ENCODE measurements at places on chromosomes 7 and 10.

DNA sequence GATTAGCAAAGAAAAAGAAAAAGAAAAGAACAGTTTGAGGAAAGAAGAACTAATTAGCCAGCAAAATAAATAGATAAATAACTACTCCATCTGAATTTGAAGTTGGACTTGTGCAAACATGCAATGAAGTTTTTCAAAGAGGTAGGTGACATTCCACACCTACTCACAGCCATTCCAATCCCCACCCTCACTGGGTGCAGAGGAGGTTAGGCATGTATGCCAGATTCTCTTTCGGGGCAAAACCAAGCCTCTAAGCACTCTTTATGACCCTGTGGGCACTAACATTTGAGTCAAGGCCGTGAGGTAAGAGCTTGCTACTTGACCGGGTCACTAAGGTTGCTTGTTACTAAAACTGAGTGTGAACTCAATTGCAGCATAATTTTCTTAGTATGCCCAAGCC is 108.4 kb upstream of the SEMA3A start:
- no peak for DNase-seq

DNA sequence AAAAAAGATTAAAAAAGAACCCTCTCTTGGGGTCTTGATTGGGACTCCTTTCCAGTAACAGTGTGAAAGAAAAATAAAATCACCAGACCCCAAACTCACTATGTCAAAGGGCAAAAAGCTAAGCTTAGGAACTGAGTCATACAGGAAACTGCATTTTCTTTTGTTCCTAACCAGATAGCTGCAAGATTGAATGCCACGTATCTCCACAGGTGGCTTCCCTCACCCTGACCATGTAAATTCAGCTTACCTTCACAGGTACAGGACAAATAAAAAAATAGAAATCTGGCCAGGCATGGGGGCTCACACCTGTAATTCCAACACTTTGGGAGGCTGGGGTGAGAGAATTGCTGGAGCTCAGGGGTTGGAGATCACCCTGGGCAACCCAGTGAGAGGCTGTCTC is 32.5 kb upstream of the EIF4H start:
- no peak for DNase-seq

GRCh38 chr7:94907026-94907810 is at the start of gene PPP1R9A:
TSS of gene PPP1R9A (plus strand) at chr7:94907594. CDS start at chr7:94910114, 2,520 bp downstream.
- no peak for DNase-seq

DNA sequence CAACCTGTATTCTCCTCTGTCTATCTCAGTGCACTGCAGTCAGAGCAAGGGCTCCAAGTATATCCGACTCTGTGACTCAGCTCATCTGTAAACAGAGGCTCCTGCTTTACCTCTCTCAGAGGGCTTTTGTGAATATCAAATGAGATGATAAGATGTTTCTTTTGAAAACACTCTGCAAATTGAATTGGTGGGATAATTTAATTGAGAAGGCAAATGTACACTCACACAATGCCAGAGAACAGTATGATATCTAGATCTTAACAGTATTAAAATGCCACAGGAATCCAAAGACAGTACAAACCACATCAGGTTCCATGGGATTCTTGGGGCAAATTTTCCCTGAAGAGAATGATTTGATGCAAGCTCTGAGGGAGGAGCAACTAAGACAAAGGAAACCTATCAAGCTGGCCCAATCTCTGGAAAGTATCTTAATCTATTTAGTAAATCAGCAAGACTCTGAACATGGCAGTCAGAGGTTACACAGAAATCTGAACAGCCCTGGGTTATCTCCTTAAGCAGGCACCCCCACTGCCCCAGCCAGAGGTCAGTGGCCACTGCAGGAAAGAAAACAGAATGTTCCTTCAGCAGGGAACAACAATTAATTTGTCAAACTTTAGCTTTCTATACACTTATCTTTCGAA is 45.9 kb downstream of the DOCK4 start:
- DNase-seq: no peak

DNA sequence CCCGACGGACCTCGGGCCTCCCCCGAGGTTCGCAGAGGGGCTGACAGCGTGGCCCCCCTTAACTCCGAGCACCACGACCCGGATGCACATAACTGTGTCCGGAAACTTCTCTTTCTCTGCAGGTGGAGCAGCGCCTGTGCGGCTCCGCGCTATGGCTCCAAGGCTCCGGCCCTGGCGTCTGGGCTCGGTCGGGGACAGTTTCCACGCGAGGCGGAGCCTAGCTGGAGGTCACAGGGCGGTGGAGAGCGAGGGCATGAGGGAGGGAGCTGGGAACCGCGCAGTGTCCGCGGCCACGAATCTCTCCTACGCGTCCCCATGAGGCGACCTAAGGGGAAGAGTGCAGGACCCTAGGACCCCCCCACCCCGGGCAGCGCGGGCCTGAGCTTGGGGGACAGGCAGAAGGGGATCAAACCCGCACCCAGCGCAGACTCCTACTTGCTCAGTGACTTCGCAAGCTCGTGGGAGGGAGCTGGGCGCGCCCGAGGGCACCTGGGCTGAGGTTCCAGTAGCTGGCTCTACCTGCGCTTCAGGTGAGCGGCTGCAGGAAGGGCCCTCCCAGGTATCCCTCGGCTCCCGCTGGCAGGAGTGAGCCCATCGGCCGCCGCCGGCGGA is 8.6 kb upstream of the MNX1 start:
- no peak for DNase-seq

GRCh38 chr7:50088463-50089129 is 4.5 kb downstream of the ZPBP start:
- DNase-seq: no peak

GRCh38 chr10:79209340-79209739 is 137.9 kb upstream of the PPIF start:
- no peak for DNase-seq

DNA sequence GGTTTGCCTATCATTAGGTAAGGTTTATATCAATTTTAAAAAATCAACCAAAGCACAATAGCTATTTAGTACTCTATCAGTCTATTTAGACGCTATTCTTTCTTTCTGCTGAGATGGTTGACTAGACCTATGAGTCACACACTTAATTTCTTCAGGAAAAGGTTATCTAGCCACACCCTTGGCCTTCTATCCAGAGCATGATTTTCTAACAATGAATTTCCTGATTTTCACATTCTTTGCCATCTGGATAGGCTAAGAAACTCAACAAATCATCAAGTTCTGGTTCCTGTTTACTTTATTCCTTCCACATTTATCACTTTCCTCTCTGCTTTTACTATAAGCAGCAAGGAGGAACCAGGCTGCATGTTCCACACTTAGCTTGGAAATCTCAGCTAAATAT is 8.1 kb downstream of the PRPS1L1 start:
- DNase-seq: no peak

GRCh38 chr10:77576444-77577032 is 61.1 kb downstream of the KCNMA1 start:
- no peak for DNase-seq

Measured in activated T-helper 1 cell treated with anti-CD3 and anti-CD28 coated beads, Interleukin-2, amount 50 U/mL, for 16 hours (primary cell).